ENCODE measurements at places on chromosomes 5 and 9.

DNA sequence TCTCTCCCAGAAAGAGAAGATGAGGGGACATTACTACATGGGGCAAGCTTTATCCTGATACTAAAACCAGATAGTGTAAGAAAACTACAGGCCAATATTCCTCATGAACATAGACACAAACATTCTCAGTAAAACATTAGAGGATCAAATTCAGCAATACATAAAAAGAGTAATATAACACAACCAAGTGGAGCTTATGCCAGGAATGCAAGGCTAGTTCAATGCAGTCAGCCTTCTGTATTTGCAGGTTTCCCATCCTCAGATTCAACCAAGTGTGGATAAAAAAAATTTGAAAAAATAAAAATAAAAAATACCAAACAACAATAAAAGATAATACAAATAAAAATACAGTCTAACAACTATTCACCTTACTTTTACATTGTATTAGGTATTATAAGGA is 31.3 kb downstream of the CCDC69 start:
- DNase-seq = no peak

- no peak for DNase-seq
These were observed 11.8 kb downstream of the NDFIP1 start for GRCh38 chr5:142120247-142120935.

DNA sequence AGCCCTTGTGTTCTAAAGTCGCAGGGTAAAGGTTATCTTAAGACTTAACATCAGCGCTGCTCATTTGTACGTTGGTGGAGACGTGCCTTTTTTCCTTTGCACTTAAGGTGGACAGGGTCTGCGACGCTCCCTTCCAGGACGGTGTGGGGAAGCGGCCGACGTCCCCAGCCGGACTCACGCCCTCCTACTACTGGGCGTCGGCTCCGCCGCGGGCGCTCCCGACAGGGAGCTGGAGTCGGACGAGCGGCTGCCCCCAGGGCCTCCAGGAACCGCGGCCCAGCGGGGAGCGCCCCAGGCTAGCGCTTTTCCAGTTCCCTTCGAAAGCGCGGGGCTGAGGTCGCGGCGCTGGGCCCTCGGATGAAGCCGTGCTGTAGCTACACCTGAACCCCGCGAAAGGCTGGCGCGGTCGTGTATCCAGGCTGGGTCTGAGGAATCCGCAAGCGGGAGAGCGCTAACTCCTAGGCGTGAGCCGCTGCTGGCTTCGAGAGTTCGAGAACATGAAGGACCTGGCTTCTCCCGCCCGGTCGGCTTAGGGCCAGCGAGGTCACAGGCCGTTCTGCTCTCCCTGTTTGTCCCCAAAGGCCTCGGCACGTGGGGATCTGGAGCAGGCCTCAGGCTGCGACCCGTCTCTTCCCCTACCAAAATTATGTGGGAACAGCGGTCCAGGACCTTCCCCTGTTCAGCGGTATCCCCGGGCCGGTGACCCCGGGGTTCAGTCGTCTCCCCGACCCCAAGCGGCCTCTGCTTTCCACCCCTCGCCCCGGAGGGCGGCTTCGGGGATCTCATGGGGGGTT is 3.8 kb upstream of the DMRT3 start:
- no peak for DNase-seq

- DNase-seq = peak; percentile 52
These were observed 14.0 kb downstream of the ATP10B start for GRCh38 chr5:160837749-160838593.

DNA sequence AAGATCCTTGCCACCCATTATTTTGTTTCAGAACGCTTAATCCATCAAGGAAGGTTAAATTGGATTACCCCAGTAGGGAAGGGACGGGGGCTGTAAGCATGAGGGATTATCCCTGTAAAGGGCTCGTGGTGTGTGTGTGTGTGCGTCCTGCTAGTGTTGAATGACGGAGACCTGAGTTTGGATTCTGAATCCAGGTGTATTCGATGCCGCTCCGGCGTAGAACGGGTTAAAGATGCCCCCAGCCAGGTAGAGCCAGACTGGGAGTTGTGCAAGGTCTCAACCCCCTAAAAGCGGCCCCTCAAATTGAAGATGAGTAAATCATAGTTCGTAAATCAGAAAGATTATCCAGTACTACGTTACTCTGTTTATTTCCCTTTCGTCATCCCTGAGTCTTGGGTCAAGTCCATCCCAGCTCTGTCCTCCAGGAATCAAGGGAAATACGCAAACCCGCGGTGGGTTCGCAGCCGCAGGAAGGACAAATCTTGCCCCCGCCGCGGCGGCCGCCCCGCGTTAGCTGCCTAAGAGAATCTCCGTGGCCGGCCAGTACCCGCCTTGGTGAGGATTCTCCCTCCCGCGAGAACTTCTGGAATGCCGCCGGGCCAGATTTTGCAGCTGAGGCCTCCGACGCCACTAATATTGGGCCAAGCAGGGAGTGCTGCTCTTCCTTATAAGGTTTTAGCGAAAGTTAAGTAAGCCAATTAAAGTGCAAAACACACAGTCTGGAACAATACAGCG is 586 bp upstream of the MTAP start:
- peak; percentile 87 for DNase-seq

DNA sequence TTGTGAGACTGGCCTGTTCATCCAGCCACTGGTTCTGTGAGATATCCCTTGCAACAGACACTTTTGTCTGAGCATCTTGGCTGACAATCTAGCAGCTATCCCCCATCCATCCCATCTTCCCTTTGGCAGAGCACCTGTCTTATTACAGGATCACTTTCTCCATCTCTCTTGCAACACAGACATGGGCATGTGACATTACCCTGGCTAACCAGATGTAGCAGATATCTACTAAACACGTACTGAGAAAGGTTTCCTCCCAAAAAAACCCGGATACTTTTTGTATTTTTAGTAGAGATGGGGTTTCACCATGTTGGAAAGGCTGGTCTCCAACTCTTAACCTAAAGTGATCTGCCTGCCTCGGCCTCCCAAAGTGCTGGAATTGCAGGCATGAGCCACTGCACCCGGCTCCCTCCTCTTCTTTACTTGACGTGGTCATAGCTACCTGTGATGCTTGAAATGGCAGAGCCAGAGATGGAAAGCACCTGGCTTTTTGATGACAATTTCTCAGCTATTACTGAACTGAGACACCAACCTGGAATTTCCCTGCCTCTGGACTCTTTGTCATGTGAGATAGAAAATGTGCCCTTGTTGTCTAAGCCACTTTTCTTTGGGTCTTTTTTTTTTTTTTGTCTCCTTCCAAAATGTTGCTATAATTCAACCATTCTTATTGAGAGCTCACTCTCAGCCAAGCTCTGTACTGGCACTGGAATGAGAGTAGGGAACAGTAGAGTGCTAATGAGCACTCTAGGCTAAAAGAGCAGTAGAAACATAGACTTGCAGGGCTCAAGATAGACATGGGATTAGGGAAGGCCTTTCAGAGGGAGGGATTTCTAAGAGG is 32.6 kb downstream of the FNBP1 start:
- DNase-seq = no peak

GRCh38 chr5:68548959-68549676 is 333.6 kb downstream of the PIK3R1 start:
- DNase-seq = peak; percentile 94

- peak; percentile 93 for DNase-seq
These were observed 46.5 kb upstream of the NR5A1 start for GRCh38 chr9:124553738-124554137.

DNA sequence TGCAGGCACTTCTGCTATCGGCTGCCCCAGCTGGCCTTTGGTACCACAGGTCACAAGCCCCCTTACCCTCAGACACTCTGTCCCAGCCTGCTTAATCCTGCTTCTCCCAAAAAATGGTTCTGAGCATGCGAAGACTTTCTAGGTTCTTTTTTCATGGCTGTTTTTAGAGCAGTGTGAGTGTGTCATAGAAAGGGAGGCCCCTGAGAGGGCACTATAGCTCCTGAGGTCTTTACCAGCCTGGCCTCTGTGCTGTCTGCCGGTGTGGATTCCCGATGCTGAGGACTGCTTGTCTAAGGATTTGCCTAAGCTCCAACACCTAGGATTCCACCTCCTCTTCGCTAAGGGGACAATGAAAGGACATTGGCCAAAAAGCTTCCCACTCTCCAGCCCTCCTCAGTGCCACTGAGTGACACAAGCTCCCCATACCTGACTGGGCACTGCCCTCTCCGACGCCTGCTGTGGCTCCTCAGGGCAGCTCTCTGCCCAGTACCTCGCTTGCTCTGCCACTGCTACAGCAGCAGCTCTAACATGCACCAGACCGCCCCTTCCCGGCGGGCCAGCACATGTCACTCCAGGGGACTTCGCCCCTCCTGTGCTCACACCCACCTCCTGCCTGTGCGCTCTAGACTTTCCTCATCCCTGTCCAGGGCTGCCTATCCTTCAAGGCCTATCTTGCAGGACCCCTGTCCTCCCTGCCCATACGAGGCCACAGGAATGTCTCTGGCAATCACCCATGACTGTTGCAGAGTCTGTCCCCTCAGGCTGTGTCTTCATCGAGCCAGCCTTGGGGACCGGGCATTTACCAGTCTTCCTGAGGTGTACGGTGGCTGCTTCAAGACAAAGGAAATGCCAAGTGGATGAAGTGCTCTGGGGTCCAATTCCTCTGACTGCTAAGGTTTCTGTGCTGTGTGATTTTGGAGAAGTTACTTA is 21.0 kb downstream of the MACROH2A1 start:
- DNase-seq = peak; percentile 15

- DNase-seq = no peak
These were observed 50.9 kb upstream of the RXRA start for GRCh38 chr9:134275375-134275774.

- peak; percentile 48 for DNase-seq
These were observed 30.4 kb downstream of the DPYSL3 start for GRCh38 chr5:147479444-147479843.

DNA sequence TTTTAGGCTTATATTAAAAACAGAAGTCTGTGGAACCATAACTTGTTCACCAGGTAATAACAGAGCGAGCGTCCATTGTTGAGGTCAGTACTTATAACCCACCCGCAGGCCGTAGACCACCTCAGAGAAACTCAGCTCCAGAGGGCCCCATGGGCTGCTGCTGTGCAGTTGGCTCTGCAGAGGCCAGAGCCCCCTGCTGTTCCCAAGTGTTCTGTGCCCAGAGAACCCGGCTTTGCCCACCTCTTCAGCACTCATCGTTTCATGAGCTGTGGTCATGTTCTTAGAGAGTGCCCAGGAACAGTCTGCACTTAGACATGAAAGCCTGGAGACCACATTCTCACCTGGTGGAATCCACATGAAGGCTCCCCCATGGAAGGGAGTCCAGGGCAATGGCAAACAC is 50.4 kb upstream of the SLC2A8 start:
- DNase-seq = no peak

- peak; percentile 73 for DNase-seq
These were observed 456.4 kb downstream of the NFIB start for GRCh38 chr9:13857521-13857920.

GRCh38 chr9:95018099-95018936 is 291.8 kb downstream of the AOPEP start:
- DNase-seq = peak; percentile 95

GRCh38 chr9:6243746-6244145 is 28.1 kb downstream of the IL33 start:
- DNase-seq = peak; percentile 42

GRCh38 chr9:71147368-71147767 is 25.9 kb upstream of the TRPM3 start:
- DNase-seq = no peak

DNA sequence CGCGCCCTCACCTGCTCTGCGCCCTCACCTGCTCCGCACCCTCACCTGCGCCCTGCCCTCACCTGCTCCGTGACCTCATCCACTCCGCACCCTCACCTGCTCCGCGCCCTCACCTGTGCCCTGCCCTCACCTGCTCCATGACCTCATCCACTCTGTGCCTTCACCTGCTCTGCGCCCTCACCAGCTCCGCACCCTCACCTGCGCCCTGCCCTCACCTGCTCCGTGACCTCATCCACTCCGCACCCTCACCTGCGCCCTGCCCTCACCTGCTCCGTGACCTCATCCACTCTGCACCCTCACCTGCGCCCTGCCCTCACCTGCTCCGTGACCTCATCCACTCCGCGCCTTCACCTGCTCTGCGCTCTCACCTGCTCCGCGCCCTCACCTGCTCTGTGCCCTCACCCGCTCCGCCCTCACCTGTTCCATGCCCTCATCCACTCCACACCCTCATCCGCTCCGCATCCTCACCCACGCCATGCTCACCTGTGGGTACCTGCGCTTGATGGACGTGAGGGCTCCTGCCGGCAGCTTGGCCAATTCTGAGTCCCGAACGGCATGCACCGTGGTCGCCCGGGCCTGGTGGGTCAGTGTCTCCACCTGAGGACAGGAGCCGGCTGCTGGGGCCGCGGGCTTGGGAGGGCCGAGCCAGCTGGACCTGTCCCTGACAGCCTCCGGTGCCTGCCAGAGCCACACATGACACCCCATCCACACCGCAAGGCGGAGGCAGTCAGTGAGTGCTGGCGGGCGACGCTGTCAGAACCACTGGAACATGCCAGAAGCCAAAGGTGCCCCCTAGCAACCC is 35.6 kb upstream of the NSMF start:
- no peak for DNase-seq

DNA sequence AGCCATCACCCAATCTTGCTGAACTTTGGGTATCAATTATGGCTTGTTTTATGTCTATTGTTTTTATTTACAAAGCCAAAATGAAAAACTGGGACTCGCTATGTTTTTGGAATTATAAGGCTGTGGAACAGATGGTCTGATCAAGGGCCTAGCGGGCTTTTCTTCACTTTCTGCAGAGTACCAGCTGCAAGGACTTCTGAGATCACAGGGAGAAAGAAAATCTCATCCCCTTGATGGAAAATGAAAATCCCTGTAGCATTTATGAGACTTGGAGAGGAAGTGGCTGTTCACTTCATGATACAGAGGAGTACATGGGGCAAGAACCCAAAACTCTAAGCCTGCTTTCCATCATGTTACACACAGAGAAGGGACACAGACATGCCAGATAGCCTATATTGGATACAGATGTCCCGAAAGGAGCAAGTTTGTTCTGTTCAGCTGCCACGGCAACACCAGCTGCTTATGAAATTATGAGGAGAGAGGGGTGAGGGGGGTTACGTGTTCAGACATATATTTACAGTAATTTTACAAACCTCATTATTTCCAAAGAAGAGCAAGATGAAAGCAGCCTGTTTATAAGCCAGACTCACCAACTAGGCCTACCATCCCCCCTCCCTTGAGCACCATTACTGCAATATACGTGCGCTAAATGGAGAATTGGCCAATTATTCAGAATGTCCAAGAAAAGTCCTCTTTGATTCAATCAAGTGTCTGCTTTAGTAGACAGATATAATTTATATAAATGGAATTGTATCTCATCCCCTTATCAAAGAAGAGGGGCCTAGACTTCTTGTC is 220.0 kb downstream of the MARCHF11 start:
- no peak for DNase-seq

- DNase-seq = no peak
These were observed 8.2 kb upstream of the ELL2 start for GRCh38 chr5:95969651-95970358.

DNA sequence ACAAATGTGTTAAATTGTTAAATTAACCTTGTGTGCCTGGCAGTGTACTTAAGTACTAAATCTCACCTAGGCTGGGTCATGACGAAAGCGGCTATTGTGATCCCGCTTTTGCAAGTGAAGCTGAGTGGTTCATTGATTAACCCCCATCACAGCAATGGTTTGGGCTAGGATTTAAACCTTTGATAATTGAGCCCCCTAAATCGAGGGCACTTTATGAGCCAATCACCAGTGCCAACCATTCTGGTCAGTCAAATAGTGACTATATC is 22.8 kb downstream of the HNRNPK start:
- DNase-seq = no peak

- no peak for DNase-seq
These were observed 26.7 kb downstream of the NDUFS6 start for GRCh38 chr5:1827886-1828397.
